ENCODE measurements at places on chromosomes 3 and 15.
A peak's percentile ranks its signal among the peaks of the same experiment; 100 is the strongest.

GRCh38 chr3:63863150-63864007, at the start of the genes ATXN7 and THOC7:
Gene ATXN7 (plus strand): TSS chr3:63863867. CDS start chr3:63912599, 48,732 bp downstream.
Gene THOC7 (minus strand): TSS chr3:63863805. CDS start chr3:63863790, 15 bp downstream.
- DNase-seq, result peak; percentile 32

- no peak for DNase-seq
Measured at GRCh38 chr3:77283108-77283507, 243.2 kb downstream of the ROBO2 start.

DNA sequence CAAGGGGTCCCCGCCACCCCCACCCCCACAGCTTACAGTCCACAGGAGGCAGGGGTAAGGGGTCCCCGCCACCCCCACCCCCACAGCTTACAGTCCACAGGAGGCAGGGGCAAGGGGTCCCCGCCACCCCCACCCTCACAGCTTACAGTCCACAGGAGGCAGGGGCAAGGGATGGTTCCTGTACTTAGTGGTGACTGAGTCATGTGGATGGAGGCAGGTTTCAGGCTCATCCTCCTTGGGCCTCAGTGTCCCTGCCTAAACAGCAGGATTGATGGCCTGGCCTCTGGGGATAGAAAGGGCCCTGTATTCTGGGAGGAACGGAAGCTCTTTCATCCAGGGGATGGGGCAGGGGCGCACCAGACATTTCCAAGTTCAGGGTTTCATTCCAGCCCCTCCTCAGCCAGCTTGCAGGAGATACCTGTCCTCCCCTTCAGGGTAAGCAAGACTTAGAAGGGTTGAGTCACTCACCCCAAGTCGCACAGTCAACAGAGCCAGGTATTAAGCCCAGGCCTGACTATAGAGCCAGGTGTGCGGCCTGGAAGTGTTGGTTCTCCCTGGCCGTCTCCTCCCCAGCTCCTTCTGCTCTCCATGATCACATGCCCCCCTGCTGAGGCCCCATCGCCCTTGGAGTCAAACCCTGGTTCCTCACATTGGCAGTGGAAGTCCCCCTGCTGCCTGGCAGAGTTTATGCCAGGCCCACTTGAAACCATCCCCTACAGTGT, 12.5 kb downstream of the CSK start:
- DNase-seq, result no peak

DNA sequence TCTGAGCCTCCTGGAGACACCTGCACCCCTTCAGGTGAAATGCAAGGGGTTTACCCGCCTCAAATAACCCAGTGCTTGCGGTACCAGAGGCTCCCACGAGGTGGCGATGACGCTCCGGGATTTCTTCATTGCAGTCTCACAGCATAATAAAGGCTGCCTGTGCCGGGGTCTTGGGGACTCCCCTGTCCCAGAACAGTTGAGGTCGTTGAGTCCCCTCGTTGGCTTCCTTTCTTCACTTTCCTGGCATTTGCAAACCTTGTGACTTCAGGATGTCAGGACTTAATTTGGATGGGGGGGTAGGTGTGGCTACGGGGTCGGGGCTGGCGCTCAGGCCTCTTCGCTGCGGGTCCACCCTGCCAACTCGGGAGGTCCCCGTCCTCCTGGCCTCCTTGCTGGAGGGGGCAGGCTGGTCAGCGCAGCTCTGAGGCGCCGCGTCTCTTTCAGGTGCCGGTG, 1.3 kb downstream of the GNAT1 start:
- DNase-seq, result peak; percentile 8

DNA sequence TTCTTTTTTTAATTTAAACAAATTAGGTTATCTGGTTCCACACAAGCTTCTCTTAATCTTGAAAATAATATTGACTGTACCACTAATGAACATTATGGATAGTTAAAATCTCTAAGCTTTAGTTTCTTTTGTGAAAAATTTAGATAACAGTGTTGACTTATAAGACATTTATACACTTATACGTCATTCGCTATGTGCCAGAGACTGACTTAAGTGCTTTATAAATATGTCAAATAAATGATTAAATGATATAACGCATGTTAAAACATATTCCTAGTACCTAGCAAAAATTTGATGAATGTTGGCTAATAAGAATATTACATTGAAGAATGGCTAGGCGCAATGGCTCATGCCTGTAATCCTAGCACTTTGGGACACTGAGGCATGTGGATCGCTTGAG, 96.3 kb downstream of the PCCB start:
- DNase-seq, result no peak

DNA sequence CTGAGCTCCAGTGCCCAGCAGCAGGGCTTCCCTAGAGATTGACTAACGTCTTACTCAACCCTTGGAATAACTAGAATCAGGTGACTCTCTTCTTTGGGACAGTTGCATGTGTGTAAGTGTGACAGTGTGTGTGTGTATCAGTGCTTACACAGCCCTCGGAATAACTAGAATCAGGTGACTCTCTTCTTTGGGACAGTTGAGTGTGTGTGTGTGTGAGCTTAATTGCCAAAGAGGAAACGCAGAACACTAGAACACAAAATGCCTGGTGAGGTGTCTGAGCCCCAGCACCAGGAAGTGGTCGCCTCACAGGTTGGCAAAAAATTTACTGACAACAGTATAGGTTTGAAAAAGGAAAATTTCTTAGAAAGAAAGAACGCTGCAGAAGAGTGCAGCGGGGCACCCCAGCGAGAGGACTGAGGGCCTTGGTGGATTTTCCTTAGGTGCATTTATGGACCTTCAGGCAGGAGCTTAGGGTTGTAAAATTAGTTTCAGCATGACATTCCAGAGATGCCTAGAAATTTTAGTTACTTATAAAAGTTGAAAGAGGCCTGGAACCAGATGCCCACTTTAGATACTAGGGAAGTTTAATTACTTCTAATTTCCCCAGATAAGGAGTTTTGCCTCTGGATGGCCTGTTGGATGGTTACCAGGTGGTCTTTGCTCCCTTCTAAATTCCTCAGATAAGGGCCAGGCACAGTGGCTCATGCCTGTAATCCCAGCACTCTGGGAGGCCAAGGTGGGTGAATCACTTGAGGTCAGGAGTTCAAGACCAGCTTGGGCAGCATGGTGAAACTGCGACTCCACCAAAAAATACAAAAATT, 3.7 kb upstream of the WDR82 start:
- no peak for DNase-seq

DNA sequence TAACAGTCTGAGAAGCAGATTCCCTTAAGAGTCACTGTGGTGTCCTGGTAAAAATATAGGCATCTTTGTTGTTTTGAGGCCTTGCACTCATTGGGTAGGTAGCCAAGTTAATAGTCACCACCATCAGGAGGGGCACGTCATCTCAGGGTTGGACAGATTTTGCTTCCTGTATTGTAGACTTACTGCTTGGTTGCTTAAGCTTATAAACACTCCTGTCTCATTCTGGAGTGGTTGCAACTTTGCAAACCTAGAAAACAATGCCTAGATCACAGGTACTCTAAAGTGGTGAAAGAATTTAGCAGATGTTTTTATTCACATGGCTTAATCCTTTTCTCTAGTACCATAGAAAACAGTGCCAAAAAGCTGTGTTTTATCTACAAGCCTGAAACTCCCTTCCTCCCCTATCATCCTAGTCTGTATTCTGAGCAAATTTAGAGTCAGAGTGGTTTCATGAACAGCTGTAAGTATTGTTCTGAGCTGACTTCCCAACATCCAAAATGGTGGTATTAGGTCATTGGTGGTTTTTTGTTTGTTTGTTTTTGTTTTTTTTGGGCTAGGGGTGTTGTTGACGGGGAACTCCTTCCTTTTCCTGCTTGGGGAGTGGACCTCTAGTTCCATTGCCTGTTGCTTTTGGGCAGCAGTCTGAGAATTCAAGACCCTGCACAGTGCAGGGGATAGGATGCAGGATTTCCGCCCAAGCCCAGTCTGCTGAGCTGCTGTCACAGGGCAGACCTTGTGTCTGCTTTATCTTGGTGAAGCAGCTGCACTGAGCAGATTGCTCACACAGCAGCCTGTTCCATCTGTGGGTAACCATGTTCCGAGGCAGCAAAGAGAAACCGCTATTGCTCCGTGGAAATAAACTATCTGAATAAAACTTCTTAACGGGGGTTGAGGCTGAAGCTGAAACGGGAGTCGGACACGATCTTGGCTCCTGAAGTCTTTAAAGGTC, 202.0 kb downstream of the AKAP13 start:
- no peak for DNase-seq

DNA sequence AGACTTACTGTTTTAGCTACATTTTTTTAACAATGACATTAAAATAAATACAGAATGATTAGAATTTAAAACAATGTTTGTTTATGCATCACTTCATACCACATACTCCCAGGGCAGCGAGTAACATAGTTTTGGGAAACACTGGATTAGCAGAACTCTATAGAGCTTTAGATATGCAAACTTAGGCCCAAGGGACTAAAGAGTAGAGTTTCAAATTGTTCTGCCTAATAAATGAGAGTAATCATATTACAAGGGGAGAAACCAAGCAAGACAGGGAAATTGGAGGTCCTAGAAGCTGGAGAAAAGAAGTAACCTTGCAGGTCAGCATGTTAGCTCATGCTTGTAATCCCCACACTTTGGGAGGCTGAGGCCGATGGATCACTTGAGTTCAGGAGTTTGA, 3.6 kb upstream of the DAZL start:
- DNase-seq, result no peak

GRCh38 chr3:16704941-16705340, 99.7 kb upstream of the DAZL start:
- DNase-seq, result no peak

DNA sequence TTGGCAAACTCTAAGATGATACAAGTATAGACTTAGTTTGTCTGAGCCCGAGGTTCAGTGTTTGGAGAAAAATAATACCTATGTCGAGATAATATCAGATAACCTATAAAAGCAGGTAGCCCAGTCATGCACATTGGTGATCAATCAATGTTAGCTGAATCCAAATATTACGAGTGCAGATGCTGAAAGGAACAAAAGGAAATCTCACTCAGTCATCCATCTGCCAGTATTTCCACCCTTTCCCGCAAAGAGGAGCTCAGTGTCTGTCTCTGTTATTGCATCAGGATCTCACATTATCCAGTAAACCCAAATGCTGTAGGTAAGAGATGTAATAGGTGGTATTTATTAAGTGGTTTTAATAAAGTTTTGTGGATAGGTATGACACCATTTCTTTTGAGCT, 251.2 kb upstream of the CTDSPL start:
- DNase-seq, result no peak

DNA sequence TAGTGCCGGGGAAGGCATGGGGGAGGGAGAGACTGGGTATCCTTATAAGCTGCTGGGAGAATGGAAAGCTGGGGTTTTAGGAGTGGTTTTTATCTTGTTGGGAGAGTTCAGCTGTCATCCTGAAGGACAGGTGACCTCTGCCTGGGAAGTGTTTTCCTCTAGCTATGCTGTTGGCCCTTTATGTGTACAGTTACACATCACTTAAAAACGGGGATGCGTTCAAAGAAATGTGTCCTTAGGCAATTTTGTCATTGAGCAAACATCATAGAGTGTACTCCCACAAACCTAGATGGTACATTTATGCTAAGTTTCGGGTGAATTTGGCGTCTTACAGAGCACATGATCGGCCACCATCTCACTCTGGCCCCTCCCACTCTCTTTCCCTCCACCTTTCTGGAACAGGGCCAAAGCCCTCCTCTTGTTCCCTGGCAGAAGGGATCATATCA, 164.3 kb upstream of the NUDT16 start:
- no peak for DNase-seq

DNA sequence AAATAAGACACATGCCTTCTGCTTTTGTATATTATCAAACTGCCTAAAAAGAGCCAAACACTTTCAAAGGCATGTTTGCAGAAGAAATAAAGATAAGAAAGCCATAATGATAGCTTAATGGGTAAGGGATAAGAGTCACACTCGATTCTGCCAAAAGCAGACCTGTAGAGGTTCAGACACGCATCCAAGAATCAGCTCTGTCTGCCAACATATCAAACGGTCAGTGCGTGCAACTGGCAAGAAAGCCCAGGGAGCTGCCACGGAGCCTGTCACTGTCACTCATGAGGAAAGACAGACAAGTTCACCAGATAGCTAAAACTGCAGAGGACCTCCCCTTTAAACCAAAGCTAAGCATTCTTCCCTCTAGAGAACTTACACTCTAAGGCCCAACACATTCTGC, 23.2 kb downstream of the DCP1A start:
- no peak for DNase-seq

GRCh38 chr3:50639055-50639494, 22.1 kb downstream of the MAPKAPK3 start:
- peak; percentile 22 for DNase-seq

- DNase-seq, result no peak
Measured at GRCh38 chr3:52253314-52254304, 8.1 kb downstream of the PPM1M start.

- DNase-seq, result no peak
Measured at GRCh38 chr3:195117978-195118581, 152.9 kb downstream of the XXYLT1 start.

DNA sequence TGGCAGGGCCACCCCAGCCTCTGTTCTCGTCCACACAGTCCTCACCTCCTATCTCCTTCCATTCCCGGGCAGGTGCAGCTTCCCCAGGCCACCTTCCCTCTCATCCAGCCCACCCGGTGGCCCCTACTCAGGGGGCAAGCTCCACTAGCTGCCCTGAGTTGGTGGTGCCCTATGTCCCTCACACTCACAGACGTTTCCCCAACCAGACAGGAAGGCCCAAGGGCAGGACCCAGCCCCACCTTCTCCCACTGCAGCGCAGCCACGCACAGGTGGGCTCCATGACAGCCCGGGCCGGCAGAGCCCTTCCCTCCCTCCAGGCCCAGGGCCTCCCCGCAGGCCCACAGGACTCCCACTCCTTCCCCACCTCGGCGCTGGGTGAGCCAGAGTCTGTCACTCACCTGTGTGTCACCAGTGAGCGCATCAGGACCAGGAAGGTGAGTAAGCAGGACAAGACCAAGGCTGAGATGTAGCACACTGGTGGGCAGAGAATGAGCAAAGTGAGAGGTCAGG, 11.1 kb downstream of the ISLR start:
- no peak for DNase-seq

DNA sequence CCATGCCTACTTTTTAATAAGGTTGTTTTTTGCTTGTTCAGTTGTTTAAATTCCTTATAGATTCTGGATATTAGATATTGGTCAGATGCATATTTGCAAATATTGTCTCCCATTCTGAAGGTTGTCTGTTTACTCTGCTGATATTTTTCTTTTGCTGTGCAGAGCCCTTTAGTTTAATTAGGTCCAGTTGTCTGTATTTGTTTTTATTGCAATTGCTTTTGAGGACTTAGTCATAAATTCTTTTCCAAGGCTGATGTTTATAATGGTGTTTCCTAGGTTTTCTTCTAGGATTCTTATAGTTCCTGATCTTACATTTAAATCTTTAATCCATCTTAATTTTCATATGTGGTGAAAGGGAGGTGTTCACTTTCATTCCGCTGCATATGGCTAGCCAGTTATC, 77.4 kb downstream of the PTPRG start:
- DNase-seq, result peak; percentile 62

All from fibroblast of skin of left quadriceps (primary cell).